ENCODE measurements at places on chromosomes 4 and X. TPM values are rescaled to one million over a fixed set of nuclear protein-coding genes. Genes with fewer than 3 reads are reported as not detected.
A peak's percentile ranks its signal among the peaks of the same experiment; 100 is the strongest.

DNA sequence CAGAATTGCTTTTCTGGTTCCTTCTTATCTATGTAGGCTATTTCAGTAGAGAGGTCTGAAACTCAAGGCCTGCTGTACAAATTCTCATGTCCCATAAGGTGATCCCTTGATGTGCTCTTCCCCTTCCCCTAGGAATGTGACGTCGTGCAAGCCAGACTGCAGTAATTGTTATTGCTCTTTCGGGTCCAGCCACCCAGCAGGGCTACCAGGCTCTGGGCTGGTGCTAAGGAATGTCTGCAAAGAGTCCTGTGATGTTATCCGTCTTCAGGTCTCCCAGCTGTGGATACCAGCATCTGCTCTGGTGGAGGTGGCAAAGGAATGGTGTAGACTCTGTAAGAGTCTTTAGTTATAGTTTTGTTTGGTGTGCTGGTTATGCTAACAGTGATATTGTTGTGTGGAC is 378.7 kb downstream of the C4orf33 start:
- no peak for DNase-seq

GRCh38 chrX:48514126-48514806 is 5.5 kb downstream of the PORCN start:
- no peak for DNase-seq

GRCh38 chr4:38359113-38359512 is 304.9 kb upstream of the KLF3 start:
- DNase-seq, result no peak

DNA sequence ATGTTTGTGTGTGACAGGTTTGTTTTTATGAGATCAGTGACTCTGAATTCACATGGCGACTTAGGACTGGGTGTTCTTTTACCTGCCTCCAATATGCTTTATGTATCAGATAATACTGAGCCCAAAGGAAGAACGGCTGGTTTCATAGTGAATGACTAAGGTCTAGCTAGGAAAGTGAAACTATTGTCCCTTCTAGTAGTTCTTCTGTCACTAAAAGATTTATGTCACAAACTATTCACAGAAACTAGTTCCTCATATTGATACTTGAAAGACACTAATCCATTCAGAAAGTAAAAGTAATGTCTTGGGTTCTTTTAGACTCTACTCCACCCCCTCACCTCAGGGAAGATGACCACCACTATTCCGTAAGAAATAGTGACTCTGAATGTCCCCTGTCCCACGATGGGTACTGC is 81.7 kb downstream of the EGF start:
- no peak for DNase-seq

DNA sequence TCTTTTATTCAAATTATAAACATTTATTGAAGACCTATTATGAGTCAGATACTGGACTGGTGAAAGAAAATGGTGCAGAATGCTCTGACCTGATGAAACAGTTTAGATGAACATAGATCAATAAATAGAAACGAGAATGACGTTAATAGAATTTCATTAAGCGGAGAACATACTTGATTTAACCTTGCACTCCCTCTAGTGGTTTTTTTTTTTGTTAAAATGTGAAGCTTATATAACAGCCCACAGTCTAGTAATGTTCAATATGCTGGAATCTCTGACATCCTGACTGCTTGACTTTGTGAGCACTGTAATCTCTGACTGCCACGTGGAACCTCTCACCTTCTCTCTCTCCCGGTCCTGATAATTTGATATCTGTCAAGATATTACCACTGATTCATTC is 32.3 kb downstream of the HDAC8 start:
- DNase-seq, result no peak

- DNase-seq, result no peak
Measured at GRCh38 chrX:16999275-16999674, 52.8 kb downstream of the REPS2 start.

DNA sequence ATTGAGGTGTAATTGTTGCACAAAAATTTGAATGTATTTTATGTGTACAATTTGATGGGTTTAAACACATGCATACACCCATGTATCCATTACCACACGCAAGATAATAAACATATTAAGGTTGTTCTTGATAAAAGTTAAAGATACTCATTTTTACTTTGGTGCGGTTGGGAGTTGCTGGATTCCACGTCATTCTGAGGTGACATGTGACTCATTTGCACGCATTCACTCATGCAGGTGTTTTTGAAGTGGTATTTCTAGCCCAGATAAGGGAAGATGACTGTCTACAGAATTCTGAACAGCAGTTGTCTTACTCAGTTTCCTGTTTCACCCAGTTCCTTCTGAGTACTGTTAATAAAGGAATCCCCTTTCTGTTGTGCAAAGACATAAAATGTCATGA is 142.0 kb downstream of the RTL3 start:
- peak; percentile 73 for DNase-seq

DNA sequence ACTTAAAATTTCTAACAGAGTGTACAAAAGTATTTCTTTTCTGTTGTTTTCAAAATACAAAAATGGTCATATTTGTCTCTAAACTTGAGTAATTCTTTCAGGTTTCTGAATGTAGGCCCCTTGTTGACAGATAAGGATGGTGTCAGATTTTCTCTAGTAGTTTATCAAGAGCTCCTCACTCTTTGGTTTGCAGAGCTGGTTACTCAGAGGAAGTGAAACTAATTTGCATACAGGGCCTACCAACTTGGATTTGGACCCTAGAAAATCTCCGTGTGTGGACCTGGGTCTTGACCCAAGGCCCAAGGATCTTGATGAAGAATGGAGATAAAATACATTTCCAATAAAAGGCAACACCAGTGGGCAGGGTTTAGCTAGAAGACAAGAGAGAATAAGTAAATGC is 433 bp upstream of the ADH6 start:
- DNase-seq, result no peak

DNA sequence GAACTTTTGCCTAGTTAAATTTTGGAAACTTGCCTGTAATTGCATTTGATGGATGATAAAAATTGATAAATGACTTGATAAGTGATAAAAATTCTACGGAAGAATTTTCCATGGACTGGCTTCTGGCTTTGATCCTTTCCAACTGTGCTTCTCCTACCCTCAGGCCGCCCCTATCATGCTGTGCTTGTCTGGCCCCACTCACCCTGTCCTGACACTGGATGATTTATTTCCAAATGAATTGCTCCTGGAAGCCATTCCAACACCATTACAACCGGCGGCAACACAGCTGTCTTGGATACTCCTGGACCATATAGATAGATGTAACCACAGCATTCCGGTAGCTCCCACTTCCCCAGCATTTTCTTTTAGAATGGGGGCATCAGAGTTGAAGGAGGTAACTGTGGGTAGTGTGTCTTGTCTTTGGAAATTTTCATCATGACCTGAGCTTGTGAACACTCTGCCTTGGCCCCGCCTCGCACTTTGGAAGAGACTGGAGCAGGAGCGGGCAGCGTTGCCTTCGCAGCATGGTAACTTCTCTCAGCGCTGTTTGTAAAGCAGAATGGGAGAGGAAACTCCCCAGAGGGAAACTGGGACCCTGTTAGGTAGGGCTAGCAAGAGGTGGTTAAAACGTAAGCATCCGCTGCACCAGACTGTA is 77.4 kb downstream of the TBL1X start:
- DNase-seq, result no peak

GRCh38 chrX:132216806-132217202 is 2.4 kb downstream of the RAP2C start:
- DNase-seq, result peak; percentile 35

- DNase-seq, result no peak
Measured at GRCh38 chr4:184548648-184549341, 74.4 kb upstream of the IRF2 start.

DNA sequence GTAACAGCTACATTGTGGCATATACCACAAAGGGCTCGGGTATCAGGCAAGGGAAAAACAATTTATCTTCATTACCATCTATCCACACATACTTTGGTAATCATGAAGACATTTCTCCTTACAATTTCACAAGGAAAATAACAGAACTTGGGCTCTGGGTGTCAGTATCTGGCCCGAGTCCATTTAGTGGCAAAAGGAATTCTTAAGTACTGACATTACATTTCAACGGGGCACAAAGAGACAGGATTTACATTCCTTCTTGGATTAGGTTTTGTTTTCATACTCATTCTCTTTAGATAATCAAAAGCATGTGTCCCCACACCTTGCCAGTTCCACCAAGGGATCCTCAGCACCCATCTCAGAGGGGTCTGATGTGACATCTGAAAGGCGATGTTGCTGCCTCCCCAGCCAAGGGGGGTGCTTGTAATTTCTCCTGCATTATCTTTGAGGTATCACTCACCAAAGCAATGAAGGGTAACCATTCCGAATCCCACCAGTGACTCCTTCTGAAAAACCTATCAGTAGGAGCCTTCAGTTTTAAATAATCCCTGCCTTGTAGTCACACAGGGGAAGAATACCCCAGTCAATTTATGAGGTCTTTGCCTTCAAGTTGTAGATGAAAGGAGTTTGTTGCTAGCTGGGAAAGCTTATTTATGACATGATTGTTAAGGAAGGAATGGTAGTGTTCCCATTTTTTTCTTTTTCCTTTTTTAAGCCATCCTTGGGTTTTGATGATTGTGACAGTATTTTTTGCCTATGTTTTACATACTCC is 118.6 kb downstream of the PALLD start:
- DNase-seq, result no peak

DNA sequence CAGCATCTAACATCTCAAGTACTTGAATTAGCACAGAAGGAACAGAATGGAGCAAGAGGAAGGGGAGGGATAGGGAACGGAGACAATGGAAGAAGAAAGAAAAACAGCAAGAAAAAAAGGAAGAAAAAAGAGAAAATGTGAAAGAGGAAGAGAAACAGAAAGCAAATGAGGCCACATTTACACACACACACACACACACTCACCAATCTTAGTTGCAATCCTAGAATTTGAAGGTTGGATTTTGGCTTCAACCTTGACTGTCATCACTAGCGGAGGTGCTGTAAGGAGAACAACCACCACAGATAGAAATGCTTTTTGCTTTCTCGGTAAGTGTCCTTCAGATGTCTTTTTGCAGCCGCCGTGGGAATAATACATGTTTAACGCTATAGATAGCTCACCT is 327.1 kb upstream of the NWD2 start:
- no peak for DNase-seq

DNA sequence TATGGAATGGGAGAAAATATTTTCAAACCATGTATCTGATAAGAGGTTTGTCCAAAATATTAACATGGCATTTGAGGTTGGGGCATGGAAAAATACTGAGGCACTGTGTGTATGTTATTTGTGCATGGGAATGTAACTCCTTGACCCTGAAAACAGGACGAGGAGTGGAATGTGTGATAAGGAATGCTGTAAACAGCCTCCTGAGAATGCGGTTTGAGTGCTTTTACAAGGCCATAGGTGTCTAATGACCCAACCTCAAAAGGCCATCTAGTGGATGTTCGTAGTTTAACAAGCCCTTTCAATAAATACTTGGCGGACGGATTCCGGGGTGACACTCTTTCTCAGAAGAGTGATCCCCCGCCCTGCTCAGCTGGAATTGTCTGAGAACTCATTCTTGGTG is 162.9 kb upstream of the USP9X start:
- DNase-seq, result no peak

- no peak for DNase-seq
Measured at GRCh38 chrX:14712096-14712495, 160.8 kb downstream of the FANCB start.

DNA sequence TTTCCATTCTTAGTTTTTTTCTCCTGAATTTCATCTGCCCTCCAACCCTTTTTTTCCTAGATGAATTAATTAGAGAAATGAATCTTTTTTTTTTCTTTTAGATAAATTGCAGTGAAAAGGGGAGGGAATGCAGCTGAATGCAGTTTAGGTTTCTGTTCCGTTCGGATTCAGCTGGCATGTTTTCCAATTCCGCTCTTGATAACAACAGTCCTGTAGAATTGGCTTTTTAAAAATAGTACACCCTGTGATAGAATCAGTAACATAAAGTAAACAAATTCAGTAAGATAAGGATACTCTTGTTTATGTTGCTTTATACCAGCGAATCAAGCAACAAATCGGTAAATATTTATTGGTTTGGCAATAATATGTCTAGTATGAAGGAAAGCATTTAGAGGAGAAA is 103.5 kb downstream of the UNC5C start:
- no peak for DNase-seq

DNA sequence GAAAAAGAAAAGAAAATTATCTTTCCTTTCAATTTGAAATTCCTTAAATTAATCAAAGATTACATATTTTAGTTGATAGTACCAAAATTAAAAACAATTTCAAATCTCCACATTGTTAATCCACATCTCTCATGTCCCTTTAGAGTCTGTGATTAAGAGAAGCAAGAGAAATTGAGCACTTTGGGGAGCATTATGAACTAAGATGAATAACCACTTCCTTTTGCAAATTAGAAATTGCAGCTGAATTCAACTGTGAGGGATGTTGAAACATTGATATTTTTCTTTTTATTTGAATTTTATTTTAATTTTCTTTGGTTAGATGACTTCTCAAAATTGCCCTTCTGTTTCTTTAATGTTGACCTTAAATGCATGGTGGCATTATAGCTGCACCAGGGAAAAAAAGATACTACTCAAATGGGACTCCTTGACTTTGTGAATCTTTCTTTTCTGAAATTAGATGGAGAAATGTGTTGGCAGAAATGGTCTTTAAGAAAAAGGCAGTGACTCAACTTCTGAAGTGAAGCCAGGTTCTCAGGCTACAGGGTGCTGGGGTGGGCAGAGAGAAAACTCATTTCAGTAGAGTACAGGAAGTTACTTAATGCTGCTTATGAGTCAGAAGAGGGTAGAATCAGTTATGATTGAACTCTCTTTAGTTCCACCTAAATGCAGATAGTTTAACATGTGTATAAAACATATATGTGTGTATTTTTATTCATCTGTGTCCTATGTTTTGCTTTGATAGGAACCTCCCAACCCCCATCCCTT is 92.0 kb upstream of the TNIP3 start:
- DNase-seq, result peak; percentile 71

- DNase-seq, result no peak
Measured at GRCh38 chr4:145722561-145722960, 42.6 kb downstream of the C4orf51 start.

DNA sequence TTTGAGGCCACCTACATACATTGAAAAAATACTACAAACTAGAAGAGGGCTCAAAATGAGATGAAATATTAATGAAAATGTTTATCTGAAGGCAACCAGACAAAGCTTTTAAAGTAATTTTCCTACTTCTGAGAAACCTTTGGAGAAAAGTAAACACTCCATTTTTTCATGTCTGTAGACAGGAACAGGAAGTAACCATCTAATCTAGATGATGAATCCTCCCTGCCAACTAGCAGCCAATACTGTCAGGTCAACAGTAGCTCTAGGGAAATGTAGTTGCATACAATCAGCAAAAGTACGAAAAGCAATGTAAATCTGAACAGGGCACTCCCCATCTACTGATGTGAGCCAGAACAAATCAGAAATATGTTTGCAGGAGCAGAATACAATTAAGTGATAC is 49.0 kb downstream of the AMMECR1 start:
- no peak for DNase-seq

PAK3 gene
- 0.05 TPM for total RNA-seq

CENPI gene
- 40.2 TPM for total RNA-seq

FAM133A gene
- not detected for total RNA-seq

PAGE2B gene
- 0.97 TPM for total RNA-seq

MAGEB2 gene
- not detected for total RNA-seq

CT55 gene
- not detected for total RNA-seq

All from activated CD8-positive, alpha-beta T cell treated with anti-CD3 and anti-CD28 coated beads, Interleukin-2, amount 10 ng/mL, durations not matched to agents 7 days and 5 days (primary cell).